Transverse colon (tissue), 4 donors: ENCODE measurements at places on chromosomes 4 and X. TPM values are rescaled to one million over a fixed set of nuclear protein-coding genes. Genes with fewer than 3 reads are reported as not detected.
A peak's percentile ranks its signal among the peaks of the same experiment; 100 is the strongest.

DNA sequence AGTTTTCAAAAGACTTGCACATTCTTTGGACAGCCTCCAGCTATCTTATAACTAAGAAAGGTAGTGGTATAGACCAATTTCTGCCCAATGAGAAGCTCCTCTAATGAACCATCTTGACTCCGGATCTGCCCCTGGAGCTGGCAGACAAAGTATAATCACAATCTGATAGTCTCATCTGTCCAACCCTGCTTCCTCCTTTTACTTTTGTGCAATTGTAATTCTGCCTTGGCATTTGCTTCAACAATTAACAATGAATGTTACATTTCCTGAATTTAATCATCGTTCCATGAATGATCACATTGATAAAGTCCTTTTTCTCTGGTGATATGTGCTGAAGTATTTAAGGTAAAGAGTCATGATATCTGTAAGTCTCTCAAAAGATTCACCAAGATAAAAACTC lies 27.8 kb downstream of the FRYL start:
- no peaks in the 10 kb centered on the region for H3K27me3 ChIP-seq
- no peak overlapping the region for H3K4me3 ChIP-seq
- DNase-seq: no peak
- no peak overlapping the region for H3K27ac ChIP-seq

The DDX60 gene
- total RNA-seq: 119 TPM

The SMIM14 gene
- 103 TPM for total RNA-seq

DNA sequence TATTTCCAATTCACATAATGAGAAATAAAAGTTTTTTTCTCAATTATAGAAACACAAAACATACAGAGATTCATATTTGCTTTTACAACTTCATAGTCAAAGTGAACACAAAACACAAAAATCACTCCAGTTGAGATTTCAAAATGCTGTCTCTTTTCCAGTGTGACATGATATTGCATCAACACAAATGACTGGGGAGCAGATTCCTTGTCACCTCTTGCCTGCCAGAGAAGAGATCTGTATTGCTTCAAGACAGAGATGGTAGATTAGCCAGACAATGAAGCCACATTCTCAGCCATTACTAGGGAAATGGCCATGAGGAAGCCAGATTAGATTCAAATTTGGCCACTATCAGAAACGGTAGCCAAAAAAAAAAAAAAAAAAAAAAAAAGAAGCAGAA lies 2313.1 kb upstream of the AGA start:
- no peak for DNase-seq
- no peak overlapping the region for H3K27ac ChIP-seq
- H3K36me3 ChIP-seq: no peaks in the 10 kb centered on the region
- H3K4me3 ChIP-seq: no peak overlapping the region

- no peak for DNase-seq
- no peak overlapping the region for H3K27ac ChIP-seq
These were observed 28.2 kb upstream of the ANTXR2 start for GRCh38 chr4:80101071-80101791.

The C4orf36 gene
- total RNA-seq: 0.32 TPM

The PROM1 gene
- 236 TPM for total RNA-seq

The MTMR8 gene
- total RNA-seq: 15.1 TPM

The CT45A3 gene
- not detected for total RNA-seq

The USP51 gene
- total RNA-seq: not detected

DNA sequence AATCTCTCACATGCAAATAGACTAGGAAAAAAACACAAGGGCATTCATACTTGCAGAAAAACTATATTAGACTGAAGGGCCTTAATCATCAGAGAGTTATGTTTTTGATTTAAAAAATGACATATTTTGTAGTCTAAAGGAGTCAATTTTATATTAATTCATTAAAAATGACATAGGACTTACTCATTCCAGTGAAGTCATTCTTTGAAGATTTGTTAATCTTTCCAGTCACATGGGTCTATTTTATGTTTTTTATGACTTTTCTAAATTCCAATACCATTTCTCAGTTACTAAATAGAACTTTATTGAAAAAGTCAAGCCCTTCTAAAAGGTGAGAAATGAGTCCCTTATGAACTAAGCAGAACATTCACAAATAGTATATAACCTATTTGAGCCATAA lies 743.8 kb upstream of the INTU start:
- no peaks in the 10 kb centered on the region for H3K27me3 ChIP-seq
- no peak for DNase-seq
- no peak overlapping the region for H3K27ac ChIP-seq
- no peaks in the 10 kb centered on the region for H3K36me3 ChIP-seq
- no peak overlapping the region for H3K4me3 ChIP-seq
- H3K4me1 ChIP-seq: no peaks in the 10 kb centered on the region

GRCh38 chr4:86184901-86185285 lies 175.0 kb downstream of the MAPK10 start:
- DNase-seq: no peak
- no peak overlapping the region for H3K27ac ChIP-seq
- no peaks in the 10 kb centered on the region for H3K4me1 ChIP-seq
- H3K4me3 ChIP-seq: no peak overlapping the region
- no peaks in the 10 kb centered on the region for H3K27me3 ChIP-seq
- no peaks in the 10 kb centered on the region for H3K36me3 ChIP-seq

DNA sequence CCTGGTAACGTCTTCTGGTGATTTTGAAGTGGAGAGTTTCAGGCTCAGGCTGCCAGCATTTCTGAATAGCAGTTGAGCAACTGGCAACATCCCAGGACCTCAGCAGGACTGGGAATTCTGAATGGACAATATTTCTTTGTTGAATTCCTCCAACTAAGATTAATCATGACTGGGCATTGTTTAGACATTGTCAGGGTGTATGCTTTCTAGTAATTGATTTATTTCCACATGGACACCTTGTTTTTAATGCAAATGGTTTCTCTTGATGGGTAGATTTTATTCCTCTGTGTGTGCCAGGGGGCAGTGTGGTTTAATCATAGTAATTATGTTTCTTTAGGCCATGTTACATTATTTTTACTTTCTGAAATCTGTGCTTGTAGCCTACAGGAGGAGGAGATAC lies 1004.7 kb upstream of the LCORL start:
- H3K4me1 ChIP-seq: no peaks in the 10 kb centered on the region
- H3K27ac ChIP-seq: no peak overlapping the region
- H3K27me3 ChIP-seq: no peaks in the 10 kb centered on the region
- H3K36me3 ChIP-seq: no peaks in the 10 kb centered on the region

The NR3C2 gene
- 129 TPM for total RNA-seq

DNA sequence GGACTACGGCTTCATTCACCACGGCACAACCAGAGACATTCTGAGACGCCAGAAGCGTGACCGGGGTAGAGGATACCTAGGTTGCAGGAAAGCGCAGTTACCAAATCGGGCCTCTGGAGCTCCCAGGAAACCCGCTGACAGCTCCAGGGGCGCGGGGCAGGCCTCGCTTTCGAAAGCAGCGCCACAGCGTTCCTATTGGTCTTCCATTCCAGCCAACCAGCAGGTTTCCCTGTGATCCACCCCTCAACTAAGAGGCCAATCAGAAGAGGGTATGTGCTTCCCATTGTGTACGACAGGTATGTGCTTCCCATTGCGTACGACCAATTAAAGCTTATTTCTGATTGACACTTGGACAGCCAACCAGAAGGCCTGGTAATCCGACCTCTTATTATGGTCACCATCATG lies 14.9 kb downstream of the SNX12 start:
- no peaks in the 10 kb centered on the region for H3K36me3 ChIP-seq
- no peak overlapping the region for H3K27ac ChIP-seq
- H3K27me3 ChIP-seq: no peaks in the 10 kb centered on the region
- H3K4me3 ChIP-seq: no peak overlapping the region

DNA sequence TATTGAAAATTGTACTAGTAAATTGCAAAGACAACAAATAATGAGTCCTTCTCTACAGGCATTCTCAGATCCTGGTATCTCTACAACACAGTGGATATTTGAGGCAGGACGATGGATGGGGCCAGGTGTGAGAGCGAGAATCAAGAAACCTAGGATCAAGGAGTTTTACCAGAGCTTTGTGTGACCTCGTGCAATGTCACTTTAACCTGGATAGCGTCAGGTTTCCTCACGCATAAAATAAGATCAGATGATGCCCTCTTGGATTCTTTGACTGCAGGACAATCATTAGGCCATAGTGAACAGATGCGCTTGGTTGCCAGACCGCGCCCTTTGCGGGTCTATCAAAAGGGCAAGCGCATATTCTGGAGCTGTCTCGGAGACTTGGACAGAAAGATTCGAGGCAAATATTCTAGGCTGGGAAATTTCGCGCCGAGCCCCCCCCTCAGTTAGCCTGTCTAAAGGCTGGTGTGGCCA lies 66.6 kb downstream of the FBXO8 start:
- H3K4me3 ChIP-seq: peak overlapping the region; percentile 14
- no peaks in the 10 kb centered on the region for H3K36me3 ChIP-seq
- no peak overlapping the region for H3K27ac ChIP-seq
- H3K4me1 ChIP-seq: peaks cover 3% of the 10 kb centered on the region

DNA sequence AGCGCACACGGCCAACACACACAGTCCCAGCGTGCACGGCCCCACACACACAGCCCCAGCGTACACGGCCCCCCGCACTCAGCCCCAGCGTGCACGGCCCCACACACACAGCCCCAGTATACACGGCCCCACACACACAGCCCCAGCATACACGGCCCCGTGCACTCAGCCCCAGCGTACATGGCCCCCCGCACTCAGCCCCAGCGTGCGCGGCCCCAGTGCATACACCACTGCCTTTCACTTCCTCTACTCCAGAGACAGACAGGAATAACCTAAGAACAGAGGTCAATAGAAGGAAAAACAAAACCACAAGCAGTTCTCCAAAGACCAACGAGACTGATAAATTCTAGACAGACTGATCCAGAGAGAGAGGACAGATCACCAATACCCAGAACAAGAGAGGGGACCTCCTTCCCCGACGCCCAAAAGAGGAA lies 17.1 kb downstream of the GAK start:
- H3K27me3 ChIP-seq: no peaks in the 10 kb centered on the region
- H3K27ac ChIP-seq: no peak overlapping the region
- no peaks in the 10 kb centered on the region for H3K4me1 ChIP-seq
- no peak overlapping the region for H3K4me3 ChIP-seq
- H3K36me3 ChIP-seq: peaks cover 14% of the 10 kb centered on the region

The PDLIM5 gene
- 133 TPM for total RNA-seq

The MGARP gene
- 0.64 TPM for total RNA-seq

DNA sequence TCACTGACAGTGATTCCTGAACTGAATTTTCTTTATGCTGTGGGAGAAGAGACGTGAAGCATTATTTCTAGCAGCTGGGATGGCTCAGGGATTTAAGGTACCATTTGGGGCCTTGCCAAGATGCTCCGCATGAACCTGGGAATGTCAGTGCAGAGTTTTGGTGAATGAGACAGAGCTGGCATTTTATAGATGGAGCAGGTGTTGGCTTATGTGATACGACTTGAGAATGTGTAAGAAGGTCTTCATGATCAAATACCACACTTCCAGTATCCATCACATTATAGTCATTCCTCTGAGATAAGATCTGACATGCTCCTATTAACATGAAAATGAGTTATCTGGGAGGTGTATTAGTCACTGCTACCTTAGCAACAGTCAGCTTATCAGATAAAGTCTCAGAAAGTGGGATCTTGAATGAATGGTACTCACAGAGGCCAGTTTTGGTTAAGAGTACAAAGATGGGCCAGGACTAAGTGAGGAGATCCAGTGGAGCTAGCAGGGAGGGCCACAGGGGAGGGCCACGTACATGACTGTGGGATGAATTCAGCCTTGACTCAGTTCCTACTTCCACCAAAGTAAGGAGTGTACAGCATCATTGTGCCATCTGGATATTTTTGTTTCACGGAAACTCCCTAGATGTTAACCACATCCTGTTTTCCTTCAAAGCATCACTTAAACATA lies 116.7 kb downstream of the SPCS3 start:
- H3K27ac ChIP-seq: no peak overlapping the region
- no peak overlapping the region for H3K4me3 ChIP-seq
- no peak for DNase-seq
- no peaks in the 10 kb centered on the region for H3K36me3 ChIP-seq
- no peaks in the 10 kb centered on the region for H3K27me3 ChIP-seq

GRCh38 chrX:119871245-119871598 lies 311 bp downstream of the RNF113A start:
- peak overlapping the region; percentile 61 for H3K4me3 ChIP-seq
- no peak for DNase-seq
- no peaks in the 10 kb centered on the region for H3K27me3 ChIP-seq
- H3K4me1 ChIP-seq: peaks cover 4% of the 10 kb centered on the region

DNA sequence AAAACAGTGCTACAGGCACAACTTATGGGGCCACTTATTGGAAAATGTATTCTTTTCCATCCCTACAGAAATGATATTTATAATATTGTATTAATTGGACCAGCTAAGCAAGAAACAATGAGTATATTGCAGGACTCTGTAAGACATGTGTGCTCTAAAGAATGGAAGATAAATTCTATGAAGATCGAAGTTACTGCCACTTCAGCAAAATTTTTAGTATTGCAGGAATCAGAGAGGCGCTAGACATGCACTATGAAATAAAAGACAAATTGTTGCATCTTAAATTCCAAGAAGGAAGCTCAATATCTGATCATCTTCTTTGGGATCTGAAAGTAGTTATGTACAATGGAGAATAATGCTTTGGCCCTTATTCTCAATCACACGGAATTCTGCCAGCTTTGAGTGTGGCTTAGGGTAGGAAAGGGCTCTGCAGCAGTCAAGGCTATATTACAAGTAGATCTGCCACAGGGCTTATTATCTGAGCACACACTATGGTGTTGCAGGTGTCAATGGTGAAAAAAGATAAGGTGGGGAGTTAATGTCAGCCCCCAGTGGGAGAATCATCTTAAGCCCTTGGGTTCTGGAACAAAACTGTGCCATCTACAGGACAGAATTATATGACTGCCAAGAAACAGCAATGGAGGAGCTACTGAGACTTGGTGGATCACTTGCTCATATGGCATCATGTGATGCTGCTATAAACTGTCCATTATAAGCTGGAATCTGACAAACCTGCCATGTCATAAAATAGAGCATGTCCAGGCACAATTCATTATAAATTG lies 334.0 kb upstream of the NDST3 start:
- H3K27ac ChIP-seq: no peak overlapping the region
- DNase-seq: no peak
- H3K4me3 ChIP-seq: no peak overlapping the region
- no peaks in the 10 kb centered on the region for H3K4me1 ChIP-seq
- H3K27me3 ChIP-seq: no peaks in the 10 kb centered on the region
- H3K36me3 ChIP-seq: no peaks in the 10 kb centered on the region

DNA sequence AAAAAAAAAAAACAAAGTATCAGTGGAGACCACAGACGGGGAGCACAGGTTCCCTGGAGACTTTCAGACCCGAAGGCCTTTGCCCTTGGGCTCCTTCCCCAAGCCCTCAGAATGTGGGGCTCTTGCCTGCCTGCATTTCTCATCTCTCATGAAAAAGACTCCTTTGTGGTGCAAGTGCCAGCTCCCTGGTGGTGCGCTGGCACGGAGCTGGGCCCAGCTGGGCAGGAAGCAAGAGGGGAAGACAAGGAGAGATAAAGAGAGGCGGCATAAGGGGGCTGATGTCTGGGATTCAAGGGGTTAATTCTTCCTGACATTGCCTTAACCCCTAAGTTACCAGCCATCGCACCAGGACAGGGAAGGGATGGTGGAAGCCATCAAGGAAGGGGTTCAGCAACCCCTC lies 21.8 kb downstream of the NLGN3 start:
- H3K4me1 ChIP-seq: no peaks in the 10 kb centered on the region
- H3K4me3 ChIP-seq: no peak overlapping the region
- H3K27me3 ChIP-seq: no peaks in the 10 kb centered on the region
- DNase-seq: no peak
- no peak overlapping the region for H3K27ac ChIP-seq

The NAT8L gene
- 0.64 TPM for total RNA-seq
